ENCODE measurements at places on chromosomes 16 and 17.

DNA sequence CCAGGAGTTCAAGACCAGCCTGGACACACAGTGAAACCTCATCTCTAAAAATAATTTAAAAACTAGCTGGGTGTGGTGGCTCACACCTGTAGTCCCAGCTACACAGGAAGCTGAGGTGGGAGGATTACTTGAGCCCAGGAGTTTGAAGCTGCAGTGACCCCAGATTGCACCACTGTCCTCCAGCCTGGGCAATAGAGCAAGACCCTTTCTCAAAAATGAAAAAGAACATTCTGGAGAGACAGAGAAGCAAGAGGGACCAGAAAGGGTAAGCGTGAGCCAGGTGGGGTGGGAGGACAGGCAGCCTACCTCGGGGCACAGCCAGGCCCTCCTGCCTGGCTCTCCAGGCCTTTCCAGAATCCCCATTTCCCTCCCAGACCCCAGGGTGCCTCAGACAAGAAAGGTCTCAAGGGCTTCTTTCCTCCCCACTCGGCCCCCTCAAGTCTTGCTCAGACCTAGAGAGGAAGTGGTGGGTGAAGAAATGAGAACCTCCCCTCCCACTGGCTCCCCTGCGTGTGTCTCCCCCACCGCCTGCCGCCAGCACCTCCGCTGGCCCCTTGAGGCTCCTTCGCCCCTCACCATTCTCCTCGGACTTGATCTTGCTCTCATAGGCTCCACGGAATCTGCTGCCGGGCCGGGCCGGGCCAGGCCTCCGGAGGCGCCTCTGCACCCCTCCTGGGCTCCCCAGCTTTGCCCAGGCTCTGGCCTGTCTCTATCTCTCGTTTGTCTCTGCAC is 503 bp downstream of the C16orf54 start:
- DNase-seq = no peak

GRCh38 chr16:73547552-73548403 is 499.9 kb upstream of the ZFHX3 start:
- DNase-seq = no peak

DNA sequence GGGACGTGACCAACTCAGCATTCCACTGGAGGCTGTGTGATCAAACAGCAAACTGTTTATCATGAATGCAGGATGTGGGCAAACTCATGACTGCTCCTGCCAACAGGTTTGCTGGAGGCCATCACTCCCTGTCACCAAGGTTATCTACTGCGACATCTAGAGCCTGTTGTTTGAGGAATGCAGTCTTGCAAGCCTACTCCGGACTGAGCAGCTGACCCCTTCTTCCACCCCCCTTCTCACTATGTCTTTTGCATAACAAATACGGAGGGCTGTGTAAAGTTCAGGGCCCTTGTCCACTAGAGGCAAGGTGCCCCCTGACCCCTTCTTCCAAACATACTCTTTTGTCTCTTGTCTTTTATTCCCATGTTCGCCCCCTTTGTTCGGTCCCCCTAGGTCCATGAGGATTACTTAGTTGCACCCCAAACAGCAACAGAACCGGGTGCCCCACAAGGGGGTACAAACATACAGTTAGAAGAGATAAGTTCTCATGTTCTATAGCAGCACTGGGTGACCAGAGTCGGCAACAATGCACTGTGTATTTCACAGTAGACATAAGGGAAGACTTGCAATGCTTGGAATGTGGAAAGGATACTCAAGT is 28.7 kb downstream of the MEAK7 start:
- no peak for DNase-seq

DNA sequence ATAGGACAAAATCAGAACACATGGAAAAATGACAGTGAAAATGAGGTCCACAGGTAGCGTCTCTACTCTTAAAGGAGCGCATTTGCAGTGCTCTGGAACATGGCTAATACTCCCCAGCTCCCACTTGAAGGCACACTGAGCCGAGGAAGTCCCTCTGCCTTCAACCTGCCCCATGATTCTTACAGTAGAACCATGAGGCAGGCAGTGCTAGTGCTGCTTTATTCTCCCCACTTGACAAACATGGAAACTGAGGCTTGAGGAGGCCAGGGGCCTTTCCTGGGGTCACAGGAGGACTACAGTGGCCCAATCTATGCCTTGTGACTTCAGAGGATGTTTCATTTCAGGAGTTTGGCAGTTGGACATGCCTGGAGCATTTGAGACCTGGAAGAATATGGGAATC is 244.1 kb upstream of the MAF start:
- DNase-seq = no peak

GRCh38 chr17:45954914-45955313 is 44.1 kb upstream of the STH start:
- no peak for DNase-seq

GRCh38 chr17:59527931-59528330 is 37.5 kb upstream of the DHX40 start:
- no peak for DNase-seq
